ENCODE measurements at places on chromosomes 7 and 10.

- DNase-seq = no peak
Measured at GRCh38 chr10:21969326-21970287, 33.9 kb downstream of the DNAJC1 start.

GRCh38 chr7:68043546-68043945 is 1046.9 kb downstream of the TYW1 start:
- DNase-seq = no peak

DNA sequence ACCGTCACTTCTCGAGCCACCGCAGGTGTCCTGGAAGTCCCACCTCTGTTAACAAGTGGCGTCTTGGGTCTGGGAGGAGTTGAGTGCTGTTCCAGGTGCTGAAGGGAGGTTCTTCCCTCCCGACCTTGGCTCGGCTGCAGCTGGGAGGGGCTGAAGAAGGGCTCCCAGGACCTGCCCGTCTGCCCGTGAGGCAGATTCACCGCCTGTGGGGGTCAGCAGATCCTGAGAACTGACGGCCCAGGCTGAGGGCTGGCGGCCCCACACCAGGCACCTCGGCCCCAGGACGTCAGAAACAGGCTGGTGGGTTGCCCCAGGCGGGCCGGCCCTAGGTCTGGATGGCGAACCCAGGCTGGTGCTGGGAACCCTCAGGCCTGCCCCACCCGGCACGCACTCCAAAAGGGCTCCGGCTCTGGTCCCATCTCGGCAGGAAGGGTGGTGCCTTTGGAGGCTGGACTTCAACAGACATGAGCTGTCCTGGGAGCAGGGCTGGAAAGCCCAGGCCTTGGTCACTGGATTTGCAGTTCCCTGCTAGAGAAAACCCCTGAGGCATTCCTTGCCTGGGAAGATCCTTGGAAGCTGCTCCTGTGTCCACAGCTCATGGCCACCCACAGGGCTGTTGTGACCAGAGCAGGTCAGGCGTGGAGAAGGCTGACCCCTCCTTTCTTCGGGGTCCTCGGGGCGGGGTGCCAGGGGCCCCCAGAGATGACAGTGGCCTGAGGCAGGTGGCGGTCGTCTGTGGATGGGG is 42.6 kb upstream of the CFAP46 start:
- DNase-seq = no peak

- no peak for DNase-seq
Measured at GRCh38 chr7:104700336-104700735, 313.7 kb upstream of the KMT2E start.

DNA sequence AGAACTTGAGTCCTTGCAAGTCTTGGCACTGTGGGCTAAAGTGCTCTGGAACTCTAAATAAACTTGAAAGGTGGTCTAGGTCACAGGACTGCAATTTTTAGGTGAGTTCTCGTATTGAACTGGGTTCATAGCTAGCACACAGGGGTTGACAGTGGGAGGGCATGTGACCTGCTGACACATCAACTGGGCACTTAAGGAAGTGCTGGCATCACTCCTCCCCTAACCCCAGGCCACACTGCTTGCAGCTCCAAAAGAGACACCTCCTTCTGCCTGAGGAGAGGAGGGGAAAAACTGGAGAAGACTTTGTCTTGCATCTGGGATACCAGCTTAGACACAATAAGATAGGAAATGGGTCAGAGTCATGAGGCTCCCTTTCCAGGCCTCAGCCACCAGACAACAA is 38.0 kb upstream of the AASS start:
- no peak for DNase-seq

DNA sequence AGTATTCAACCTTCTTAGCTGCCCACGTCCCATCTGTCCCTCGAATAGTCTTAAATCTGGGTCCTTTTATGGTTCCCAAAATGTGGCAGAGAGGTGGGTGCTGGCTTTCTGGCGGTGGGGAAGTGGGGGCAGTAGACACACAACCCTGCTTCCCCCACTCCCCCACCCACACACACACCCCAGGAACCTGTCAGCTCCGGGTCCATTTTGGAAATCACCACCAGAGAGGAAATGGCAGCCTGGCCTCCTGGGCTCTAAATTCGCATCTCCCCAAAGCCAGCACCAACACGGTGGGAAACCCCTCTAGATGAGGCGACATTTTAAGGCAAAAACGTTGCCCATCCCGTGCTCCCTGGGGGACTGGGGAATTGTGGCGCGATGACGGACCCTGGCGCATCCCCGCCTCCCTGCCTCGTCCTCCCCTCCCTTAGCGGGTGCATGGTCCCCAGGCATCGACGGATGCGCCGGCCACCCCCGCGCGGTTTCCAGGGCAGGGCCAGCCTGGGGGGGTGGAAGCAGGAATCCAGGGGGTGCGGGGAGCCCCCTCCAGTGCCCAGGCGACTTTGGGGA is 702 bp downstream of the TMEM130 start:
- no peak for DNase-seq

DNA sequence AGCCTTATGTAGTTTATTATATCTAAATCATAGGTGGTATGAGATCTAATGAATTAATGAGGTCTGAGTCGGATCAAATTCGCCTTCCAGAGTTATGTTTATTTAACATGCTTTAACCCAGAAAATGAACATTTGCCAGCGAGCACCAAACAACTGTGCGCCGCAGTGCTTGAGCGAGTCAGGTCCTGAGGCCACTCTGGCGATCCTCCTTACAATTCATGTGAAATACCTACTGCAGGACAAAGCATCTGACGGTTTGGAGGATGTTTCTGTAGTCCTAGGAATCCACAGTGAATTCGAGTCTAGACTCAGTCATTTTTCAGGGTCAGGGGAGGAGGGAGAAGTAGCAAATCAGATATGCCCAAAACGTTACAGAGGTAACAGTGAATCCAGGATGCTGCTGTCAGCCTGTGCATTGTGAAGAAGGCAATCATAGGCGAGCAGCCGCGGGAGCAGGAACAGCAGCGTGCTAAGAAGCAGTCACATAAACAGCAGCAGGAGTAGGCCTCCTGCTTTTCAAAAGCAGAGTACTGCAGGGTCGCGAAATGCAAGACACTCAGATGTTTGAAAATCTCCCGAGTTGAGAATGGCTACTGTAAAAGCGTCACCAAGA is 120.2 kb downstream of the CACNB2 start:
- no peak for DNase-seq

GRCh38 chr7:112201411-112201810 is 4.8 kb downstream of the DOCK4 start:
- no peak for DNase-seq

DNA sequence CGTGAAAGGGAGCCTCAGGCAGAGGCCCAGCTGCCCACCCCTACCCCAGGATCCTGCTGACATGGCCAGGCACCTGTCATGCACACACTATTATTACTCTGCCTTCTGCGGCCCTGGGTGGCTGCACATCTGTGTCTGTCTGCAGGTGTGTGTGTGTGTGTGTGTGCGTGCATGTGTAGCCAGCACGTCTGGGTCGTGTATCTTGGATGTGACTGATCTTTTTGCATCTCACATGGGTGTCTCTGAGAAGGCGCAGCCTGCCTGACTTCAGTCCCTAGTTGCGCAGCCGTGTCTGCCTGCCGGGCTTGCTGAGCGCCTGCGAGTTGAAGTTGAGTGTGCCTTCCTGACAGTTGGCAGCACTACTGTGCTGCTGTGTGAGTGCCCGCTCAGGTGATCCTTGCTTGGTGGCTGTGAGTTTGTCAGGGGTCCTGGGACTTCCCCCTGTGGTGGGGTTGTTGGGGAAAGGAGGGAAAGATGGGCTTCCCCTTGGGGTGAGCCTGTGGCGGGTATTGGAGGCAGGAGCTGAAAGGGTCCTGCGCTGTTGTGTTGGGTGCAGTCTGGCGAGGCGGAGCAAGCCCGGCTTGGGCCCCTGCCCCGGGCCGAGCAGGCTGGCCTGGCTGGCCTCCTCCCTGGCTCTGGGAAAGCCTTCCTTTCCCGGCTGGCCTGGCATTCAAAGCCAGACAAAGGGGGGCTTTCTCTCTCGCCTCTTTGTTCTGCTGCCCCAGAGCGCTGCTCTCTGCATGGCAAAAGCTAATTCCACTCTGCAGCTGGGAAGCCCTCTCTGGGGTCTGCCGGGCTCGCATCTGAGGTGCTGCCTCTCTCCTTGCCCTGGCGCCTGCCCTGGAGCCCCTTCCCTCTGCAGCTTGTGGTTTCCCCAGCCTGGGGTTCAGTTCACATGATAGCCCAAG is 4.9 kb downstream of the TRIM8 start:
- DNase-seq = no peak

DNA sequence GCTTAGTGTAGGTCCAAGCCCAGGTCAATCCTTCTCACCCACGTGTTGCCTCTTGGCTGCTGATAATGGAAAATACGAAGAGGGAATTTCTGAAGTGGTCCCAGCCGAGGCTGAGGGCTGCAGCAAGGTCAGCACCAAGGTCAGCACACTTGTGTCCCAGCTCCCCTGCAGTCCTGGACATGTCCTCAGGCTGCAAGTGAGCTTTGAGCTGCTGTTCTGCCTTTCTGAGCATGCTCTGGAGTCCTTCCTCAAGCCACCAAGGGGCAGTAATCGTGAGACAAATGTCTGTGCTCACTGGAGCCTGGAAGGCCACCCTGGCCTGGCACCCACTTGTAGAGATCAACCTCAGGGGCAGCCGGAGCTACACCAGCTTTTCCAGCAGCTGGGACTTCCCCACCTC is 28.3 kb downstream of the DRGX start:
- DNase-seq = no peak

GRCh38 chr7:77346441-77346840 is 69.7 kb downstream of the GSAP start:
- no peak for DNase-seq
